ENCODE measurements at places on chromosomes 7 and 10.

DNA sequence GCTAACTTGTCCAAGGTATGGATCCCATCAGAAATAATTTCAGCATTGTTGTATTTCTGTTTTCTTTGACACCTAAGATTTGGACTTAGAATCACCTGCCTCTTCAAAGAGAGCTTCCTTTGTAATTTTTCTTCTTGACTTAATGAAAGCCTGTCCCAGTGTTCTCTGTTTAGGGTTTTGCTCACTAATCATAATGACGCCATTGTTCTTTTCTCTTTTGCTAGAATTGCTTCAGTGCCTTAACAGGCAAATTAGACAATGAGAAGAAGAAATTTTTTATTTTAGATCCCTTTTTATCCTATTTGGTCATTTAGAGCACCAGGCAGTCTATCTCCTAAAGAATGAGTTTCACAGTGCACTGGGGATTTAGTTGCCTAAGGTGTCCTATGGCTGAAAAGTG, 128.5 kb downstream of the SND1 start:
- no peak for DNase-seq

- no peak for DNase-seq
Observed at GRCh38 chr7:70114806-70115205, 516.5 kb downstream of the AUTS2 start.

DNA sequence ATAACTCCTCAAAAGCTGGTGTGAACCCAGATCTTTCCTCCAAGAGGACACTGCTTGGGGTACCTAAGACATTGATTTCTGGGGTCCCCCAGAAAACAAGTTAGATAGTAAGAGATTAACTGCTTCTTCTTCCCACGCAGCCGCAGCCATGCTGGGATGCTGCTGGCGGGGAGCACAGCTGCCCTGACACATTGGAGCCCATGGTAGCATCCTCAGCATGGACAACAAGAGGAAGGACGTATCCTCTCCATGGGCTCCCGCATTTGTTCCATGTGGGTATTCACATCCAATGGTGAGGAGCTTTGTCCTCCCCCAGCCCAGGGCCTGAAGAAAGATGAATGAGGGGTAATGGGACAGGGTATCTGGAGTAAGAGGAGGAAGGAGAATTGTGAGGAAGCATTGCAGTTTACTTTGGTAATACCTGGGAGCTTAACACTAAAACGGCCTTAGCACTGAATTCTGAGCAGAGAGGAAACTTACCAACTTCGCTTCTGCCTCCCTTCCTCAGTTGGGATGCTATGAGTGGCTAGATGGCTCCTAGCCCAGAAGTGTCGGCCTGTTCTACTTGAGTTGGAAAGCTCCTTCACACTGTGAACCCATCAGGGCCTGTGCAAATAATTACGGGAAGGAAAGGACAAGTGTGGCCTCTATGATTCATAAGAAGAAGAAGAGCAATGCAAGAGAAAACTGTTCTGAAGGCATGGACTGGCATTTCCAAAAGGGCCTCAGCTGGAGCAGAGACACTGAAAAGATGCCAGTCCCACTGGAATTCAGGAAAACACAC, 43.9 kb downstream of the C10orf120 start:
- no peak for DNase-seq

DNA sequence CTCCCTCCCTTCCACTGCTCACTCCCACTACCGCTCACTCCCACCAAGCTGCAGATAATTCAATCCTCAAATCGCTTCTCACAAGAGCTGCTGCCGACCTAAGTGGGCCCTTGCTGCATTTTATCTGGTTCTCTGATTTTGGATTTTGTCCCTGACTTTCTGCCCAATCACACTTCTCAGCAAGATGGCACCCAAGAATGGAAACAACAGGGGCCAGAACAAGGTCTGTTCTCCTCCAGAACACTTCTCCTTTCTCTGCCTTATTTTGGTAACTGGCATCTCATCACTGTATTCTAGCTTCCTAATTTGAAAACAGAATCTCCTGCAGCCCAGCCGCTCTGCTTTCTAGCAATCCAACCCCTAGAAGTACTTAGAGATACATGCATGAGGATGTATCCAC, 172.8 kb downstream of the GRID1 start:
- DNase-seq: no peak

GRCh38 chr7:42262964-42263363, 26.0 kb upstream of the GLI3 start:
- no peak for DNase-seq

GRCh38 chr10:49404321-49404878, 8.5 kb upstream of the DRGX start:
- no peak for DNase-seq

GRCh38 chr10:78968300-78968942, 100.3 kb upstream of the ZMIZ1 start:
- DNase-seq: no peak

DNA sequence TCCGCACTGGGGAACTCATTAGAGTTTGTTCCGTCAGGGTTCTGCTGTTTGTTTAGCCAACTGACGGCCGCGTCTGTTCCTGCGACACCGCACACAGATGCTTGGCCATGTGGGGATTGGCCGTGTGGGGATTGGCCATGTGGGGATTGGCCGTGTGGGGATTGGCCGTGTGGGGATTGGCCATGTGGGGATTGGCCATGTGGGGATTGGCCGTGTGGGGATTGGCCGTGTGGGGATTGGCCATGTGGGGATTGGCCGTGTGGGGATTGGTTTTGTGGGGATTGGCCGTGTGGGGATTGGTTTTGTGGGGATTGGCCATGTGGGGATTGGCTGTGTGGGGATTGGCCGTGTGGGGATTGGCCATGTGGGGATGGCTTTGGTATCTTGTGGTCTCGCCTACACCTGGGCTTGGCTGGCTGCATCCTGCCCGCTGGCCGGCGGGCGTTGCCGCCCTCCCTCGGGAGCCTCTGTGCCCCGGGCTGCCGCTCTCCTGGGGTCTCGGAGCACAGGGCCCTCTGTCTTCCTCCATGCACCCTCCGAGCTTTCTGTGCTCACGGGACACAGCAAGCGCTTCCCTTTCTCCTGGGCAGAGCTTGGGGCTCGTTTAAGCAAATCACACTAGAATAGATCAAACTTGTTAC, 62.5 kb downstream of the NKX6-2 start:
- DNase-seq: no peak

DNA sequence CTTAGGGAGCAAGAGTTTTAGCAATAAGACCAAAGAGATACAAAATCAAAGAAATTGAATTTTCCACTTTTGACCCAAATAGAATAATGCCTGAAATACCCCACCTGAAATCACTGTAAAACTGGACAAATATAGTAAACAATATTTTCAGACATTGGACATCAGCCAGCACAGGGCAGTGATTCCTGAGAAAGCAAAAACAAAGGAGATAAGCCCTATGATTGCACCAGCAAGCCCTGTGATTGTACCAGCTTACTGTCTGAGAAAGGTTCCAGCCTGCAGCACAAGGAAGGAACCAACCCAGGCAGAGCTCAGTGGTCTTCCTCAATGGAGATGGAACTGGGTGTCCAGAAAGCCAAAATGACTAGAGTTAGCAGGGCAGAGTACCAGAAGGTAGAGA, 10.3 kb downstream of the TMEM106B start:
- no peak for DNase-seq

GRCh38 chr10:37289833-37290464, 164.6 kb downstream of the ANKRD30A start:
- DNase-seq: no peak

- no peak for DNase-seq
Observed at GRCh38 chr10:70540089-70540788, 61.7 kb downstream of the PALD1 start.

GRCh38 chr10:26682931-26683330, 14.6 kb upstream of the PDSS1 start:
- DNase-seq: no peak

GRCh38 chr10:97463363-97464132, 17.6 kb downstream of the ZDHHC16 start:
- no peak for DNase-seq

- no peak for DNase-seq
Observed at GRCh38 chr10:88521791-88522190, 61.3 kb downstream of the RNLS start.

GRCh38 chr7:98149116-98149692, 42.5 kb downstream of the LMTK2 start:
- no peak for DNase-seq

DNA sequence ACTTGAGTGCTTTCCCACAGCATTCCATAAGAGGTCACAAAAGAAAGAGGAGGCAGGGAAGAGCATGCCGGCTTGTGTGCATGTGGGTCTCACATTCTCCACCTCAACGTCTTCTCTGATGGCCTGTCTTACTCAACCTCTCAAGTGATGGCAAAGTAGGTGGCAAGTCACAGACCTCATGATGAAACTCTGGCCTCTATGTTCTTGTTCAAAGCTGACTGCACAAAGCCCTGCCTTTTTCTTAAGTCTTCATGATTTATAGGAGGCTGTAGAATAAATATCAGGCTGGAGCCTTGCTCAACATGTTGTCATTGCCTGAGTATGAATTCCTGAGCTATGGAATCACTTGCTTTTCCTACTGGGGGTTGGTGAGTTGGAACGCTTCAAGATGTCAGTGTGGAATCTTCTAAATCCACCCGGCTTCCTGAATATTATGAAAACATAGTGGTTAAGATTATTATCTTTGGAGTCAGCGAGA, 213.6 kb upstream of the INHBA start:
- DNase-seq: no peak

GRCh38 chr10:1086787-1087186, 30.6 kb downstream of the WDR37 start:
- no peak for DNase-seq

GRCh38 chr7:63042730-63043511, 955.7 kb upstream of the ZNF722 start:
- DNase-seq: no peak

GRCh38 chr7:47685712-47686376, 103.9 kb upstream of the TNS3 start:
- DNase-seq: no peak

- no peak for DNase-seq
Observed at GRCh38 chr7:151226560-151226874, 488 bp downstream of the ABCF2 start.

DNA sequence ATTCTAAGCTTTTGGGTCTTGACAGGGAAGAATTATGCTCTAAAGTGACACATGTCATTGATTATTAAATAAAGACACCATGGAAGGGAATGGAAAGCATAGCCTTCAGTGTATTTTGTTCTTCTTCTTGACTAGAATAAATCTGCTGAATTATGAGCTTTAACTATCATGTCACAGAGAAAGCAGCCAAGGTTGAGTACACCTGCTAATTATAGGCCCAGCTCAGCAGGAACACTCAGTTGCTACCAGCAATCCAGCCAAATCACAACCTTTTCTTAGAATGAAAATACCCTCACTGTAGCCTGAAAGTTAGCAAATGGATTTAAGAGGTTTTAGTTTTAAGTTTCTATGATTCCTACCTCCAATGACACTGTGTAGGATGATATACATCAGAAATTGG, 225.3 kb upstream of the RHOBTB1 start:
- no peak for DNase-seq

GRCh38 chr7:98836811-98837629, 32.8 kb downstream of the TMEM130 start:
- peak; percentile 20 for DNase-seq

DNA sequence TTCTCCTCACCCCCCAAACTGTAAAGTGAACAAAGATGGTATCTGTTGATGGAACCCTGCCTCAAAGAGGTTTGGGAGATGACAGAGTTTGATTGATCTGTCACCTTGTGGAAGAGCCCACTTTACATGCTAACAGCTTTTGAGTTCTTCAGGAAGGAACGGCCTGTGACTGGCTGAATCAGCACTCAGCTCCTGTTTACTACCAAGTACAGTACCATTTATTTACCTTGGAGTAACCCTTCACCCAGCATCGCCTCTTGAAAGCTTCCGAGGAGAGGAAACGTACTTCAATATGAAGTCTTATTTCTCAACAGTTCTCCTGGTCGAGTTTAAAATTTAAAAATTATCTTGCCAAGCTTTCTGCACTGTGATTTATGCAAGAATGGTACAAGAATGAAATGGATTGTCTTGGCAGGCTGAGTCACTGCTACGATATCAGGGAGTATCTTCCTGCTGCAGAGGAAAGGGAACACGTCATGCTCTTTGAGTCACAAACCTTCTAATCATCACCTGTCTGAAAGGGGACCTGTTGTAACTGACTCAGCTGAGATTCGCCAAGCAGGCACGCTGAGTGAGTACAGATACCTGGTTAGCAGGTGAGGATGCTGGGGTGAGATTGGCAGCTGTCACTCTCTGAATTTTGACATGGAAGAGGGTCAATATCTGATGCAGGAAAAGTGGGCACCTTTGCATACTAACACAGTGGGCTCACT, 30.1 kb downstream of the KLF6 start:
- no peak for DNase-seq

DNA sequence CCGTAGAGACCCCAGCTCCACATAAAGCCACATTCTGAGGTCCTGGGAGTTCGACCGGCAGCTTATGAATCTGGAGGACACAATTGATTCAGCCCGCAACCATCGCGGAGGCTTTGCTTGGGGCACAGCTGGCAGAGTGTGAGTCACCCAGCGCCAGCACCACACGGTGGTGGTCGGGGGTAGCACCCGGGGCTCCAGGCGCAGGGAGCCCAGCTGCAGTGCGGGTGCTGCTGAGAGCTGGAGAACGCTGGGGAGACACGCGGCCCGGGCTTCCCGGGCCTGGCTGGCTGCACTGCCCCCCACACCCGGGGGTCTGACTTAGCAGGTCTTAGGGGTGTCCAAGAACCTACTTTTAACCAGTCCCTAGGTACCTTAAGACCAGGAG, 87.9 kb downstream of the PAXIP1 start:
- DNase-seq: no peak

- DNase-seq: no peak
Observed at GRCh38 chr10:57983281-57983791, 284.4 kb downstream of the IPMK start.

- DNase-seq: no peak
Observed at GRCh38 chr7:10934292-10934691, 39.4 kb upstream of the PHF14 start.

GRCh38 chr10:31754803-31755624, 173.6 kb downstream of the ARHGAP12 start:
- no peak for DNase-seq

- no peak for DNase-seq
Observed at GRCh38 chr7:44144968-44145478, 3.9 kb upstream of the MYL7 start.

GRCh38 chr10:20048161-20048560, 231.9 kb downstream of the PLXDC2 start:
- DNase-seq: no peak

- no peak for DNase-seq
Observed at GRCh38 chr10:69474742-69475432, 23.6 kb downstream of the TSPAN15 start.

- no peak for DNase-seq
Observed at GRCh38 chr7:48300301-48300700, 129.0 kb downstream of the ABCA13 start.

DNA sequence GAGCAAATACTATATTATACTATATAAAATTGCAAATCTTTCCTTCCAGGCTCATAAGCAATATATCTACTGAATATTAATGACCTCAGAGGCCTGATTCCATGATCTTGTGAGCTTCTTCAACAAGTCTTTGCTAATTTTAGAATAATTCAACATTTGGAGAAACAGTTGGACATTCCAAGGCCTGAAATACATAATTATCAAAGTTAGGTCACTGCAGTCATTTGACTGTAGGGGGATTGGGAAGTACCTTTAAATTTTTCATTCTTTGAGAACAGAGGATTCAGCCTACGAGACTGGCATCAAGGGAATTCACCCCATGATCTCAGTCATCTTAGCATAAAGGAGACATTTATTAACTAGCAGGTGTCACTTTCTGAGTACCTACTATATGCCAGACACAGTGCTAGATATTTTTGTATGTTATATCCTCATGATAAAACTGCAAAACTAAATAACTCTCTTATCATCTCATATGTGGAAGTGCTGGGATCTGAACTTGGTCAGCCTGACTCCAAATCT, 85.4 kb downstream of the DOCK4 start:
- no peak for DNase-seq

GRCh38 chr7:33661430-33662160, 243.7 kb upstream of the BMPER start:
- DNase-seq: no peak

All from stimulated activated CD4-positive, alpha-beta T cell treated with anti-CD3 and anti-CD28 coated beads, Interleukin-15, amount 100 ng/mL, for 48 hours (primary cell).